Activated CD4-positive, CD25-positive, alpha-beta regulatory T cell (primary cell): ENCODE measurements at places on chromosomes 13 and 19.
A peak's percentile ranks its signal among the peaks of the same experiment; 100 is the strongest.

DNA sequence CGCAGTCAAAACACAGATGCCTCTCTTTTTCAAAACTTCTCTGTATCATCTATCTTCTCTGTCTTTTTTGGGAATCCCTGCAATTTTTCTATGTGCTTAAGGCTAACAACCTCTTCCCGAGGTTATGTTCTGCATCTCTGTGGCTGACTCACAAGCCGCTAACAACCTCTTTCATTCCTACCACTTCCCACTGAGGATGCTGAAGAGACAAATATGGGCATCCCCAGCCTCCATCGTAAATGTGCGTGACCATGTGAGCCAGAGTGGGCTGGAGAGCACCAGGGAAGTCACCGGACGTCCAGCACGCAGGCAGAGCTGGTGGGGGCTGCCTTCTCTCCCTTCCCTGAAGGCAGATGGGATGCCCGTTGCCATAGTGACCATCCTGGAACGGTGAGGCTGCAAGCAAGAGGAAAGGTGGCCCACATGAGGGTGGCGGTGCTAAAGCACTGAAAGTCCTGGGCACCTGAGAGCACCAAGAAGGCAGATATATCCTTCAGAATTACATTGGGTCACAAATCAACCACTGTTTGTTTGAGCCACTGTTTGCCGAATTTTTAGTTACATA lies 122.8 kb downstream of the SHISA2 start:
- DNase-seq, result no peak

DNA sequence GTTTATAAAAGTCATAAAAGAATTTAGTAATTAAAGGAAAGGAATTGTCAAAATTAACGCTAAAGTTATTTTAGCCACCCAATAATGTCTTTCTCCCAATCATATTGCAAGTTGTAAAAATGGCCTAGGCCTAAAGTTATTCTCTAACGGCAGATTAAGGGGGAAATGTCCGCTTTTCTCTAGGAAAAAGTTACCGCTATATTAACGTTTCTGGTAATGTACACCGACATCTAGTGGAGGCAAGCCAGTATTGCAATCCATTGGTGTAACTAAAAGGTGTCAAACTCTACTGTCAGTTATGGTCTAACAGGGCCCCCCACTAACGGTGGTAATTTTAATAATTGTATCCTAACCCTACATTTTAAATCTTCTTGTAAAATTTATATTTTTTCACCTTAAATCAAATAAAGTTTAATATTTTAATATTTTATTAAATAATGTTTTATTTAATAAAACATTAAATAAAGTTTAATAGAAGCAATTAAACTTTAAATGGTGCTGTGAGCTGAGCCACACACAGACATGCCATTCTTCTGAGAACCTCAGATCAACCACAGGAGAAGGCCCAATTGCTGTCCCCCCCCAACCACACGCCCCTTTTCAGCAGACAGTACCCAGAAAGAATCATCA lies 35.9 kb upstream of the ZSCAN5A start:
- peak; percentile 5 for DNase-seq

GRCh38 chr13:59510386-59510785 lies 653.3 kb downstream of the DIAPH3 start:
- no peak for DNase-seq

DNA sequence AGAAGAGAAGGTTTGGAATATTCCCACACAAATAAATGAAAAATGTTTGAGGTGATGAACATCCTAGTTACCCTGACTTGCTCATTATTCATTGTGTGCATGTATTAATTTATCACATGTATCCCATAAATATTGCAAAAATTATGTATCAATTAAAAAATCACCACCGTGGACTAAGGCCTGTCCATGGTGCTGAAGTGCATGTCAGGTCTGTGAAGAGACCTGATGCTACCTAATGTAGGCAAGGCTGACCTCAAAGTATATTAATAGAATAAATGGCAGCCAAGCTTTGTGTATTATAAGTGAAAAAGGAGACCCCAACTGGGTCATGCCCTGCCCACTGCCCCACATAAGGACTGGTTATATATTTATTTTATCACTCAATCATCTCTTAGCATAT lies 34.4 kb upstream of the ZNF835 start:
- no peak for DNase-seq

GRCh38 chr19:42281146-42281826 lies 12.2 kb downstream of the CIC start:
- no peak for DNase-seq

DNA sequence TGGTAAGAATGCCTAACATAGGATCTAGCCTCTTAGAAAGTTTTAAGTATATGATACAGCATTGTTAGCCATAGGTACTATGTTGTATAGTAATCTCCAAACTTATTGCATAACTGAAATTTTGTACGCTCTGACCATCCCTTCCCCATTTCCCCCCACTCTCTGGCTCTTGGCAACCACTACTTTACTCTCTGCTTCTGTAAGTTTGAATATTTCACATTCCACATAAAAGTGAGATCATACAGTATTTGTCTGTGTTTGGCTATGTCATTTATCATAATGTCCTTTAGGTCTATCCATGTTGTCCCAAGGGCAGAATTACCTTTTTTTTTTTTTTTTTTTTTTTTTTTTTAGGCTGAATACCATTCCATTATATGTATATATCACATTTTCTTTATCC lies 396.9 kb downstream of the DLEU7 start:
- no peak for DNase-seq

- DNase-seq, result no peak
These were observed 255.9 kb upstream of the STARD13 start for GRCh38 chr13:33541456-33541855.

DNA sequence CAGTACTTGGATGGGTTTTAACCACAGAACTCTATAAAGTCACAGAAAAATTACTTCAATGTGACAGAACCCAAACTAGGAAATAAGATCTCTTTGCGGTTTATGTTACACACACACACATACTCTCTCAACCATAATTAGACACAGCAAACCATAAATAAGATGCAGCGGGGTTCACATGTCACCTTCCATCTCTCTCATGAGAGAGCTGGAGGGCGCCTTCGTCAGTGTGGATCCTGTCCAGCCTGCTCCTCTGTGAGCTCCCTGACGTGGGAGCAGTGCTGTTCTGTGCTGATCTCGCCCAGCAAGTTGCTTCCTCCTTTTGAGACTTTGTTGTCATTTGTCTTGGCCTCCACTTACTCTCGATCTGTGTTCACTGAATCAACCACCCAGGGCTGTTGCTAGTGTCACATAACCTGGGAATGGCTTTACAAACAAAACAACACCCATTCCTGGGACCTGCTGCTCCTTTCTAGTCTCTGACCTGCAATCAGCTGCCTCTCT lies 204.9 kb upstream of the KL start:
- DNase-seq, result no peak

GRCh38 chr13:43514311-43514710 lies 272.5 kb downstream of the ENOX1 start:
- no peak for DNase-seq

DNA sequence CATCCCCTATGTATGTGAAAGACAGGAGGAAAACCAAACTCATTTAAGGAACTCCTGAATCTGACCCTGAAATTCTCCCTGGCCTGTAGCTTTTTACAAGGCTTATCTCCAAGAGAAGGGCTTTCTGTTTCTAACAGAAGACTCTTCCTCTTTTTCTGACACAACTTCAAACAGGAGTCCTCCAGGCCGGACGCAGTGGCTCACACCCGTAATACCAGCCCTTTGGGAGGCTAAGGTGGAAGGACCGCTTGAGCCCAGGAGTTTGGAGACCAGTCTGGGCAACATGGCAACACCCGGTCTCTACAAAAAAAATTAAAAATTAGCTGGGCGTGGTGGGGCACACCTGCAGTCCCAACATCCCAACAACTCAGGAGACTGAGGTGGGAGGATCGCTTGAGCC lies 41.9 kb downstream of the CARS2 start:
- DNase-seq, result no peak

DNA sequence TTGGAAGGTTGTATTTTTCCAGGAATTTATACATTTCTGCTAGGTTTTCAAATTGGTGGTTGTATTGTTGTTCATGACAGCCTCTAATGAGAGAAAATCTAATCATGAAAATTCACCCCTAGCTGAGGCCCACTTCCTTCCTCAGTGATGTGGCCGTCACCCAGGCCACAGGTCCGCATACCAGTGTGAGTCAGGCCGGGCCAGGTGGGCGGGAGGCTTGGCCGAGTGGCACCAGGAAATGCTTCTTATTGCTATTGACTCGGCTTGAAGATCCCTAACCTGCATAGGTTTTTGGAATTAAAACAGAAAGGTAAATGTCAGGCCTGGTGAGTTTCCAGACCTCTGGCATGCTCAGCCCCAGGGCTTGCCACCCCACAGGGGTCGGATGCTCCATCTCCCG lies 88.7 kb downstream of the SCGB2B2 start:
- no peak for DNase-seq

GRCh38 chr19:55113570-55114039 lies 3.8 kb downstream of the PPP1R12C start:
- DNase-seq, result no peak

DNA sequence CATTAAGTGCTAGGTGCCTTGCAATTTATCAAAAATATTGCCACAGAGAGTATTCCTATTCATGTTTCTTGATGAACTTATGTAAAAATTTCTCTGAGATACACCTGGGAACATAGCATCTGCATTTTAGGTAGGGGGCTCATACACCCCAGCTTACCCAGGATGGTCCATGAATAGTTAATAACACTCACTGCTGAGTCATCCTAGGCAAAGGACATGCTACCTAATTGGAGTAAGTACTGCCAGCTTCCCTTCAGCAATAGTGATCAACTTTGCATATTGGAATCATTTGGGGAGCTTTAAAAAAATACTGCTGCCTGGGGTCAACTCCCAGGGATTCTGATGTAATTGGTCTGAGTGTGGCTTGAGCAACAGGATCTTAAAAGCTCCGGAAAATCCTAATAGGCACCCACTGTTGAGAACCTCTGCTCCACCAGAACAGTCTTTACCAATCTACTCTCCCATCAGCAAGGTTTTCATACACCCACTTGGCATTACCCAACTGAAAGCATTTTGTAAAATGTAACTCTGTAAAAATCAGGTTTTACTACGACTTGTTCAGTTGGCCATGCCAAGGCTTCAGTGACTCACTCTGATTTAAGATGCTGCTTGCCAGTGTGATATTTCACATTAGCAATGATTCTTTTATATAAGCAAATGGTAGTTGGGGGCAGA lies 67.2 kb upstream of the FNDC3A start:
- DNase-seq, result no peak

GRCh38 chr13:85661675-85662074 lies 137.5 kb downstream of the SLITRK6 start:
- no peak for DNase-seq

DNA sequence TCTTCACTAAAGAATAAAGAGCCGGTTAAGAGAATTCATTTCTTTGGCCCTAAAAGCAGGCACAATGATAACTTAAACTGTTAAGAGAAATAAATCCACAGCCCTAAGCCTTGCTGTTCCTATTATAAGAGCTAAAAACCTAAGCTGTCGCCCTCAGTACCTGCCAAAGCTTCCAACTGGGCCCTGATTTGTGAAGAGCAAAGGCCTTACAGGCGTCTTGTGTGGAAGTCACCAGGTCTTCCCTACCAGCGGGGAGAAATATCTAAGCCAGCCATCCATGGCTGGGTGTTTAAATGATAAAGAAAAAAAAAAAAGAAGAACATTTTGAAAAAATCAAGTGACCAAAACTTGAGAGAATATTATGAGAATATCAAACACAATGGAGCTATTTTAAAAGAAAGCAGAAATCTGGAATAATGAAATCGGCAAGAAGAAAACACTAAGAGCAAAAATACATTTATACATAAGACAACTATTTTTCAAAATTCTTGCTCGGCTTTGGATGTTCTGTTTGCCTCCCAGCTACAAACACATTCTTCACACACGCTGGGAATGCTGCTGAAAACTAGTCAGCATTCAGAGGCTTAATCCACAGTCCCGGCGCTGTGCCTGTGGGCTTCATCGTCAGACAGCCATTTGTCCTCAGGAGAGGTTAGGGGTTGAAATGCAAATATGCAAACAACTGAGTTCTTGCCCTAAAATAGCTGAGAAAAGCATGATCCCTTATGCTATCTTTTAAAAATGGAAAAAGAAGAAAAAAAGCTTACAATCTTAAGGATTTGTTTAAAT lies 89.8 kb upstream of the LSM14A start:
- no peak for DNase-seq
